ENCODE measurements at places on chromosomes 3 and 15.

DNA sequence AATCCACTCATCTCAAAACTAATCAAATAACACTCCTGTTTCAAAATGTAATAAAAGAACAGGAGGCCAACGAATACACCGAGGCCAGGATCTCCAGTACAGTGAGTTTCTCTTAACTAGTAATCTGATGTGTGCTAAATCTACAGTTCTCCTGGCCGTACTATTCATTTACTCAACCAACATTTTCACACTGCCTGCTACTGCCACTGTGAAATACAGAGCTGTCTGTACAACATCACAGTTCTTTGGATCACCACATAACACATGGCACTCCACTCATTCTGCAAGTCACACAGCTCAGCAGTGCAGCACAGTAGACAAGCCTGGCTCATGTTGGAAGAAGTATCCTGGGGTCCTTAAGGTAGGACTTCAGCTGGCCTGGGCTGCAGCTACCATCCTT, 21.9 kb downstream of the RIOX2 start:
- no peak for DNase-seq

DNA sequence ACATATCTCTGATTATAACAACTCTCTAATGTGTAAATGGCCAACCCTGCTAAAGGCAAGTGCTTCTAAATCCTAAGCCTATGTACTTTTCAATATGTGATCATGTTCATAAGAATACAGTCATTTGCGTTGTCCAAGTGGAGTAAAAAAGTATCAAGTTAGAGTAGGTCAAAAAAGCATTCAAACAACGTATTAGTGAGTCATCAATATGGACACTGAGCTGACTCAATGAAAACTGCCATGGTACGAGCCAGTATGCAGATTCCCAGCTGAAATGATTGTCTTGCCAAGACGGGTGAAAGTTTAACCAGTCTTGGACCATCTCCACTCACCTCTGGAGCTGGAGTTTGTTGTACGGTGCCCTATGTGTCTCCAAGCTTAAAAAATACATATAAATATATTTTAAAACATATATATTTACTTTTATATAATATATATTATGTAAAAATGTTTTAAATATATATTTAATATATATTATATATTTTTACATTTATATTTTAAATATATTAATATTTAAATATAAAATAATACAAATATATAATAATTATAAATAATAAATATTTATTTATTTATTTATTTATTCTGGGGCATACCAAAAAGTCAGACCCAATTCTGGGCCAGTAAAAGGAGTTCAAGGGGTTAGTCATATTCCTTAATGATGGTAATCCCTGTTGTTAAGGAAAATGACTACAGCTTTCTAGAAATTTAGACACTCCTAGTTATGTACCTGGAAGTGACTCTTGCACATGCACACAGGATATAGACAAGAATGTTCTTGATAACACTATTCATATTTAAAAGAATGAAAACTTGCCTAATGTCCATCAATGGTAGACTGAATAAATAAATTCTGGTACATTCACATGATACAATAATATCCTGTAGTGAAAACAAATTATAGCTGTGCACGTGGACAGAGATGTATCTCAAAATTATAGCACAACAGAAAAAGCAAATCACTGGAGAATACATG, 27.2 kb downstream of the PLSCR4 start:
- no peak for DNase-seq

DNA sequence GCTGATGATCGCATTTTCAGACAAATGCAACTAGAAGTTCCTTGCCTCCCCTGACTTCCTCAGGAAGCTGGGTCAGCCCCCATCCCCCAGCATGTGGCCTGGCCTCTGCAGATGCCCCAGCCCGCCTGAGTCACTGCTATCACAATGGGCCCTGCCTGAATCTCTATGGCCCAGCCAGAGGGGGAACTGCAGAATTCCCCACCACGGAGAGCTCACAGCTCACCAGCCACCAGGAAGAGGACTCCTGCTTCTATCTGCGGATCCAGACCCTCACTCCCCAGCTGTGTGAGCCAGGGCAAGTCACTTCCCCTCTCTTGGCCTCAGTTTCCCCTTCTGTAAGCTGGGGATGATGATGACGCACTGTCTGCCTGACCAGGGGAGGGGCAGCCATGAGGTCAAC, 6.9 kb downstream of the PLXND1 start:
- DNase-seq = no peak

DNA sequence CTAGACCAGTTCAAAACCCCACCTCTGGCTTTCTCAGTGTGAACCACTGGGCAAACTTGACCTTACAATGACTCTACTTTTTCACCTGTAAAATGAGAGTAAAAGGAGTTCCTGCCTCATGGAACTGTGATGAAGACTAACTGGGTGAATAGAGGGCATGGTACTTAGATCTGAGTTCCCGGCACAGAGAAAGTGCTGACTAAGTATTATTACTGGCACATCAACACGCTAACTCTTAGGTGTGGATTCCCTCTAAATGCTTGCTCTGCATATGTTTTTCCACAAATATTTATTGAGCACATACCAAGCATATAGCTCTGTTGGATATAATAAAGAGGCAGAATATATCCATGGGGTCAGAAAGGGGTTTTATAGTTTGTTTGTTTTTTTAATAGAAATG, 437.8 kb downstream of the MAGI1 start:
- DNase-seq = no peak

DNA sequence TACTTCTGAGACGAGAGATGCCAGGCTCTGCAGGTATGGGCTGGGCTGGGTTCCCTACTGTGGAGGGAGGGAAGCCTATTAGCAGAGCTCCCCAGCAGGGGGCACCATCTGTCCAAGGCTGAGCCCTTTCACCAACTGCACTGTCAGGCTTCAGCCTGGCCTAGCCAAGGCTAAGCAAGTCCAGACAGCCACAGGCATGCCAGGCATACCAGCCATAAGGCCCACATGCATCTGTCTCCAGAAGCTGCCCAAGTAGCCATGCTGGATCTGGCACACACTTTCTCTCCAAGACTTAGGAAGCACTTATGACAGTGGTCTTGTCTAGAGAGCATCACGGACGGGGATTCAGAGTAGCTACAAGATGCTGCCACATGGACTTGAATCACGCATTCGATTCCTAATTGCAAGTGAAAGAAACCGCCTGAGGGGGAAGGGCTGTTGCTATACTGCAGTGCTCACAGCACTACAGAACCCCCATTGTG, 28.3 kb downstream of the RUVBL1 start:
- DNase-seq = peak; percentile 34

DNA sequence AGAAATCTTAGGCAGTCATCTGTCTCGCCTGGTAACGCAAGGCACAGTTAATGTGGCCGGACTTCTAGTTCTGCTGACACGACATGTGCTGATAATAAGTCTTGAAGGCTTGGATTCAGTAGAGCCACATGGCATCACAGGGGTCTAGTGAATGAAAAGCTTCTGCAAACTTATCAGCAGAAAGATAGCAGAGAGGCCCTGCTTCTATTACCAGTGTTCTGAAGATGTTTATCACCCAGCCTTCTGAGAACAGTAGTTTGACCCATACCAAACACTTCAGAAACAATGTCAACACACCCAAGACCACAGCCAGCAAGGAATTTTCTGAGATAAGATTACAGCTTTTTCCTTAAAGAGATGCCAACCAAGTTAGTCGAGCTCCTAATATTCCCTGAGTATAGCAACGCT, 102.7 kb upstream of the UMPS start:
- no peak for DNase-seq

GRCh38 chr15:67806536-67806935, 18.8 kb upstream of the SKOR1 start:
- no peak for DNase-seq

GRCh38 chr3:150394606-150395005, 13.5 kb upstream of the TSC22D2 start:
- no peak for DNase-seq

GRCh38 chr3:119296727-119297122, 2.5 kb downstream of the ARHGAP31 start:
- DNase-seq = no peak

GRCh38 chr3:44509393-44509921, 32.0 kb upstream of the ZNF445 start:
- no peak for DNase-seq

GRCh38 chr15:78650022-78650421, 9.0 kb upstream of the CHRNB4 start:
- no peak for DNase-seq

GRCh38 chr3:50133283-50133615, 21.9 kb upstream of the SEMA3F start:
- no peak for DNase-seq

DNA sequence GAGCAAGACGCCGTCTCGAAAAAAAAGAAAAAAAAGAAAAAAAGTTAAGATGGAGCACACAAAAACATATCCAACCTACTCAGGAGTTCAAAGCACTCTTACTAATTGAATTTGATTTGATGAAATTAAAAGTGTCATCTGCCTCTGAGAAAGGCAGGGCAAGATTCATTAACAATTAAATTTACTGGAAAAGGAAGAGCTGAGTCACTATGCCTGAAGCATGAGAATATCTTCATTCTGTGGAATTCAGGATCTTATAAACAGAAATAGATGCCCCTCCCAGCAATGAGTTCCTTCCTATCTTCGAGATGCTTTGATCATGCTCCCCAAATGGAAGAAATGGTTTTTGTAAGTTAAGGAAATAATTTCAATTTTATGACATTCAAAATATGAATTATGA, 61.0 kb upstream of the ST3GAL6 start:
- DNase-seq = no peak

GRCh38 chr15:23647421-23648370, at the start of gene MAGEL2:
Gene MAGEL2 (minus strand): TSS chr15:23647867. CDS start chr15:23647742, 125 bp downstream.
- no peak for DNase-seq

- DNase-seq = no peak
These were observed 338.9 kb upstream of the CFAP20DC start for GRCh38 chr3:59388555-59389270.

- no peak for DNase-seq
These were observed 9.5 kb downstream of the COPS2 start for GRCh38 chr15:49145651-49146609.

DNA sequence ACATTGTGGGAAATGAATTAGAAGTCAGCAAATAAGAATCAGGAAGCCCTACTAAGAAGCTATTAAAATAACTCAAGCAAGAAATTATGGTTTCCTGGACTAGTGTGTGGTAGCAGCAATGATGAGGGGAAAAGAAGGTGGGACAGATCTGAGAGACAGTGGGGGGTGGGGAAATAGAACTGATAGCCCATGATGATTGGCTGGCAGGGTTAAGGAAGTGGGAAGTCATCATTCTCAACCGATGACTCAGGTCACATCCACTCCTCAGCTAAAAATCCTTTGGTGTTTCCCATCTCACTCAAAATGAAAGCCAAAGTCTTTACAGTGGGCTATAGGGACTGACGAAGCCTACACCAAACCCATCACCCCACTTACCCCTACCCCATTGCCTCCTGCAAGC, 153.9 kb upstream of the ARHGEF26 start:
- no peak for DNase-seq

DNA sequence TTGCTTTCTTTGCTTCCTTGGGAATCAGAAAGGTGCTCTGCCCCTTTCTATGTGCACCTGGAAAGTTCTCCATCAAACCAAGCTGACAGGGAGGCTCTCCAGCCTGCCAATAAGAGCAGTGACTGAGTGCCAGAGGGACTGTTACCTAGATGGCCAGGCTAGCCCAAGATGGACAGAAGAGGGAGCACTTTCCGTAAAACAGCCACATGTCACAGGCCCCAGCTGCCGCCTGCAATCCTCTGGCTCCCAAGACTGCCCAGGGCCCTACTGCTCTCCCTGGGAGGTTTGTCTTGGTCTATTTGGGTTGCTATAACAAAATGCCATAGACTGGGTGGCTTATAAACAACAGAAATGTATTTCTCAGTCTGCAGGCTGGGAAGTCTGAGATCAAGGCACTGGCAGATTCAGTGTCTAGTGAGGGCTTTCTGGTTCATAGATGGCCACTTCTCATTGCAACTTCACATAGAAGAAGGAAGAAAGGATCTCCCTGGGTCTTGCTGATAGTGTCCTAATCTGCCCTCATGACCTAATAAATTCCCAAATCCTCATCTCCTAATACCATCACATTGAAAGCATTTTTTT, 72.3 kb downstream of the TAMM41 start:
- no peak for DNase-seq

DNA sequence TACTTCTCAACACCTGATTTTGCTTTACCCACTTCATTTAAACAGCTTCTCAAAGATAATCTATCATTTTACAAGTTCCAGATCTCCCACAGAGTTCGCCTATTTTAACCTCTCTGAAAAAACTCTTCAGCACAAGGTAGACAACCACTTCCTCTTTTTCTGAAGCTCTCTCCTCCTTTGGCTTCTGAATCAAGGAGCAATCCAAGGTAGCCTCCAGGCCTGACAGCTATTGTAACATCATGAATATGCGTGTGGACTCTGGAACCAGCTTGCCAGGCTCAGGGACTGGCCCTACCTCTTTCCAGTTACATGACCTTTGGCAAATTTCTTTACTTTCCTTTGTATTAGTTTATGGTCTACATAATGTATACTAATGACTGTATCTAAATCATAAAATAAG, 405.9 kb upstream of the ZNF385D start:
- no peak for DNase-seq

DNA sequence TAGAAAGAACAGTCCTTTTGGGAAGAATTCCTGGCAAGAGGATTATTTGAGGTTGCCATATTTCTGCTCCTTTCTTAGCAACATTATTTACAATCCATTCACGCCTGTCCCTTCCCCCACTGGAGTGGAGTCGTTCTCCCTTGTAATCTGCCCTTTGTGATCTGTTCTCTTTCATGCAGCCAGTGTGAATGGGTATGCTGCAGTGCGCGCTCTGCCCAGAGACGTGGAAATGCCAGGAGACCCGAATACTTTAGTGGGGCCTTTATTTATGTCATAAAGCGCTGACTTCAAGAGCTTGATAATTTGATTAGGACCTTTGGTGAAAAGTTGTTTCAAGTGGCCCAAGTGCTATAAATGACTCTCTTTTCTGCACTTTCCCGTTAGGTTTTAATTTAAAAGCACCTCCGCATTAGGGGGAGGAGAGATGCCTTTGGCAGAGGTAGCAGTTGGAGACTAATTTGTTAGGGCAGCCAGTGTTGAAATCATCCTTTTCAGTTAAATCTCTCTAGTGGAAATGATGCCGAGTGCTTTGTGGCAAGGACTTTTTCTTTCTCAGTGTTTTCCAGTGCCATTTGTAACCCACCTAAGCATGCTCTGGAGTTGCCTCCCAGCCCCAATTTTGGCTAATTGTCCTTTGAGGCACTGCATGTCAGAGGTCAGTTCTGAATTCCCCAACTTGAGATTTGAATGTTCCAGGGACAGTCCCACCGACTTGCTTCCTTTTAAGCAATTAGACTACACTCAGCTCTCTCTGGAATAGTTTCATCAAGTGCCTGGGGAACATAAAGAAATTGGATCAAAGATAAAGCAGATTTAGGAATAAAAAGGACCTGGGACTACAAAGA, 52.4 kb downstream of the PSMD6 start:
- no peak for DNase-seq

DNA sequence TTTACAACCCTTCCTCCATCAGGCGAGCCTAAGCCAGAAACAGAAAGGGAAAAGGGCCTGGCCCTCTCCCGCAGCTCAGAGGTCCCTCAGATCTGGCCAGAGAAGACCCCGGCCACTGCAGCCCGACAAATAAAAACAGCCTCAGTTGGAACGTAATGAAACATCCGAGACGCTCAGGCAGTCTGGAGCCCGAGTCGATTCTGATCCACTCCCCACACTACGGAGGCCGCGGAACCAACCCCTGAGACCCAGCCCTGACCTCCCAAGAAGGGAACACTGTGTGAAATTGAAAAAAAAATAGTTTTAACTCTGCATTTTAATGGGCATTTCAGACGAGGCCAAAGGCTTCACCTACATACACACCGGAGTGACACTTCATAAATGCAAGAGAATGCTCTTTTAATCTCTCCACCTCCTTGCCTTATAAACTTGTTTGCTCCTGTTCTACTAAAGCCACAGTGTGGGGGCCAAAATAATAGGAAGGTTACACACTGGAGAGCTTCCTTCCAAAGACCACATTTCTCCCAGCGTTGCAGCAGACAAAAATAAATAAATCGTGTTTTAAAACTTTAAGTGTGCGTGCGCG, 3.7 kb downstream of the MEIS2 start:
- DNase-seq = no peak
